ENCODE measurements at places on chromosomes 2 and 18.

DNA sequence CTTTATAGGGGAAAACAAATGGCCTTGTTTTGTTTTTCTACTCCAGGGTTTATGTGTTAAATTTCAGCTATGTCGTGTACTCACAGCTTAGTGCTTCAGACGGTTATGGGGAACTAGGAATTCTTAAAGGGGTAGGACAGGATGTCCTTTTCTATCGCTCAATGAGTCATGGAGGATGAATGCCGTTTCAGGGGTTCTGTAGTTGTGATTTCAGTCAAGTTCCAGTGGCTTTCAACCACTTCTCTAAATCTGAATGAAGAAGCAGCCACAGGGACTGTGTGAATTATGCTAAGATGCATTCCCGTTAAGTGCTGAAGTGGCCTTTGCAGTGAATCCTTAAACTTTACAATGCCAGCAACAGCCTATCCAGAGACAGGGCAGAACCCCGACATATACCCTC lies 1231.7 kb upstream of the ZEB2 start:
- no peak for DNase-seq

- no peak for DNase-seq
Measured at GRCh38 chr2:150011161-150011730, 423.7 kb upstream of the MMADHC start.

- DNase-seq, result no peak
Measured at GRCh38 chr2:15780234-15780633, 160.1 kb upstream of the MYCN start.

GRCh38 chr2:217471319-217471718 lies 531.5 kb downstream of the TNS1 start:
- DNase-seq, result no peak

DNA sequence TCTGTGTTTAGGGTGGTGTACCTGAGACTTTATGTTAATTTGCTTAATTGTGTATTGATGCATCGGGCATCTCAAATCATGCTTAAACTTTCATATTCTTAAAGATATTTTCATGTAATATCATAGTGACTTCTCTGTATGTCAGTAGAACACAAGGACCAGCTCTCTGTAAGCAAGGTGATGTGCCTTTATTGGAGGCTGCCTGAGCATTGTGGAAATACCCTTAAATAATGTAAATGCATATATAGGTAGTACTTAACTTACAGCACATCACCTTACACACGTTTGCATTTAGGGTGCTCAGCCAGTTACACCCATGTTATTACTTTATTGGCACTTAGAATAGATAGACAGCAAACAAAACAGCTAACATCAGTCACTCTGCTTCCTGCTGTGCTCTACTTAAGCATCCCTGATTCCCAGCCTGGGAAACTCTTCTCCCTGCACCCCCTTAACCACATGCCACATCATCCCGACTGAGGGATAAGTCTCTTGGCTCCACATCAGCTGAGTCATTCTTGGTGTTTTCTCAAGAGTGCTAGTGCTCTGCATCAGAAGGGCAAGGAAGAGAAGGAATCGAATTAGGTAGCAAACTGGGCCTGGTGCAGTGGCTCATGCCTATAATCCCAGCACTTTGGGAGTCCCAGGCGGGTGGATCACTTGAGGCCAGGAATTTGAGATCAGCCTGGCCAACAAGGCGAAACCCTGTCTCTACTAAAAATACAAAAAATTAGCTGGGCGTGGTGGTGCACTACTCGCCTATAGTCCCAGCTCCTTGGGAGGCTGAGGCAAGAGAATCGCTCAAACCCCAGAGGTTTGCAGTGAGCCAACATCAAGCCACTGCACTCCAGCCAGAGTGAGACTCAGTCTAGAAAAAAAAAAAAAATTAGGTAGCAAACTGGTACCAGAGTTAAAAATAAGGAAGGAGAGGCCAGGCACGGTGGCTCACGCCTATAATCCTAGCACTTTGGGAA lies 108.7 kb downstream of the MAP3K20 start:
- DNase-seq, result no peak

- no peak for DNase-seq
Measured at GRCh38 chr18:7177116-7177744, 53.7 kb upstream of the LRRC30 start.

DNA sequence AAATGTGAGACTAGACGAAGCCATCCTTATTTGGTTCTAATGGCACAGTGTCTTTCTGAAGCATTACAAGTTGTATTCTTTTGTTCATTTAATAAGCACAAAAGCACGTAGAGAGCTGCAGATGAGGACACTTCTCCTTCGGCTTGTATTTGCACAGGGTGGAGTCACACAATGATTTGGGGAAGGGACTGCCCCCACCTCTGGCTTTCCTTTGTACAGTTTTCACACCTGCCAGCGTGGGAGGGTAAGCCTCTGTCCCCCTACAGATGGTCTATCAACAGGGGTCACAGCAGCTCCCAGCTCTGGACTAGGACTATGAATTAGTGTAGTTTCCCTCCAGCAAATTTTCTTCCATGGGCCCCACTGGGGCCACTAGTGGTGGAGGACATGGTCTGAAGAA lies 108.2 kb upstream of the KLHL14 start:
- DNase-seq, result no peak

DNA sequence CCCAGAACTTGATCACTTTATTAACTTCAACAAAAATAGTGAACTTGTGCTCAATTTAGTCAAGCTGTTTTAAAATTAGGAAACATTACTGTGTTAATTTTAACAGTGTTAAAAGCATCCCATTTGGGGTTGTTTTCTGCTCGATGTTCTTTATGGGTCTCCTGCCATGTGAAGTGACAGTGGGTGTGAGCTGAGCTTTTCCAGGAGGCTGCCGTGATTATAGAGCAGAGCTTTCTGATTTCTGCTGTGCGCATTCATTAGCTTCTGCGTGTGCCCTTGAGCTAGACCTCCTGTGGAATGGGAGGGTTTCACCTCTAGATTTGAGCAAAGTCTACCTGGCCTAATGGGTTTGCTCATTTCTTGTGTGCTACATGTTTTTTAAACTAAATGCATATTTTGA lies 121.5 kb downstream of the WDSUB1 start:
- no peak for DNase-seq

GRCh38 chr2:217064234-217065011 lies 204.6 kb upstream of the TNP1 start:
- DNase-seq, result no peak

GRCh38 chr18:73741946-73742345 lies 405.7 kb downstream of the FBXO15 start:
- no peak for DNase-seq

DNA sequence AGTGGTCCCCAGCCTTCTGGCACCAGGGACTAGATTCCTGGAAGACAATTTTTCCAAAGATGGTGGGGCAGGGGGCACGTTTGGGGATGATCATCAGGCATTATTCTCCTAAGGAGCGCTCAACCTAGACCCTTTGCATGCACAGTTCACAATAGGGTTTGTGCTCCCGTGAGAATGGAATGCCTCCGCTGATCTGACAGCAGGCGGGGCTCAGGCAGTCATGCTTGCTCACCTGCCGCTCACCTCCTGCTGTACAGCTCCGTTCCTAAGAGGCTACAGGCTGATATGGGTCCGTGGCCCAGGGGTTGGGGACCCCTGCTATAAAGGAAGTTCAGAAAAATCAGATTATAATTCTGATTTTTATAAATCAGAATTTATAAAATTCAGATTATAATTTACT lies 22.3 kb upstream of the TYMS start:
- no peak for DNase-seq

- DNase-seq, result no peak
Measured at GRCh38 chr2:51812138-51812866, 780.4 kb upstream of the NRXN1 start.

DNA sequence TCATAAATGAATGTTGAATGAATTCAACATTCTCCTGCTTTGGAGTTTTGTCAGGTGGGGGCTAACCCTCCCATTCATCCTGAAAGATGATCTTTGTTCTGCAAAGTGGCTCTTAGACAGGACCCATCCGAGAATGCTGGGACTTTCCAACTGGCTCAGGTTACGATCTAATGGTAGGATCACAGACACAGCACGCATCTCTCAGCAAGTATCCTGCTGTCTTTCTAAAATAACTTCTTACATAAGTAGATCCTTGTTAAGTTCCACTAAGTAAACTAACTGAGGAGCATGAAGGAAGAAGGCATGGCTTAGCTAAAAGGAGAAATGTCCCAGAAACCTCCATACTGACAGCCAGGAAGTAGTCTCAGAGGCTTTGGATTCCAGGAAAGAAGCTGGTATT lies 23.7 kb downstream of the CYP27A1 start:
- DNase-seq, result no peak

GRCh38 chr2:130387071-130387400 lies 31.2 kb downstream of the PTPN18 start:
- no peak for DNase-seq

DNA sequence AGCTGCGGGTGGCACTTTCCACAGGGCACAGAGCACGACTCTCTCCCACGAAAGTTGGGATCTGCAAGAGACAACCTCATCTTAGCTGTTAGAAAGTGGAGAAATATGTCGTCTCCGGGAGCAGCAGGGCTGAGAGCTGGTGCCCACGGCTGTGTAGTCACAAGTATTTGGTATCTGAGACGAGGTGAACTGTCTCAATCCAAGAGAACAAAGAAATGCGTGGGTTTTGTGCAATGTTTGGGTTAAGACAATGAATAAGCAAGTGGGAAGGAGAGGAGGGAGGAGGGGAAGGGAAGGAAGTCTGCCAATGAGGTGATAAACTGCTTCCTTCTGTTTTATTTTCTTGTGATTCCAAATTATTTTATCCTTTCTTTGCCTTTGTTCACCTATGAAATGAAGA lies 18.0 kb downstream of the DYTN start:
- DNase-seq, result no peak

- DNase-seq, result no peak
Measured at GRCh38 chr2:100852999-100853908, 33.3 kb downstream of the NPAS2 start.

DNA sequence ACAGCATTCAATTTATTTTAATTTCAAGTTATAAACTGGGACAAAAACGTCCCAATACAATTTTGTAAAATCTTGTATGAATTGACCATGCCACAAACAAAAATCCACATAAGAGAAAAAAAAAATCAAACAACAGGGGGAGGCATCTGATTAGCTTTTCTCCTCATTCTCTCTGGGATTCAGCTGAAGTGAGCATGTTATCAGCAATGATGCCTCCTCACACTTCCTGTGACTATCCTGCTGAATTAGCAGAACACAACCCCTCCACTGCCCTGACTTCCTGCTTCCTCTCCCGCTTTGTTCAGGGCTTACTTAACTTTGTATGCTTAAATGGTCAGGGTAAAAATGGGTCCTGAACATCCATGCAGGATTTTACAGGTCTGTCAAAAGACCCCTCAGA lies 132.2 kb upstream of the ITGB6 start:
- no peak for DNase-seq

GRCh38 chr18:7575465-7576028 lies 8.4 kb downstream of the PTPRM start:
- DNase-seq, result no peak

DNA sequence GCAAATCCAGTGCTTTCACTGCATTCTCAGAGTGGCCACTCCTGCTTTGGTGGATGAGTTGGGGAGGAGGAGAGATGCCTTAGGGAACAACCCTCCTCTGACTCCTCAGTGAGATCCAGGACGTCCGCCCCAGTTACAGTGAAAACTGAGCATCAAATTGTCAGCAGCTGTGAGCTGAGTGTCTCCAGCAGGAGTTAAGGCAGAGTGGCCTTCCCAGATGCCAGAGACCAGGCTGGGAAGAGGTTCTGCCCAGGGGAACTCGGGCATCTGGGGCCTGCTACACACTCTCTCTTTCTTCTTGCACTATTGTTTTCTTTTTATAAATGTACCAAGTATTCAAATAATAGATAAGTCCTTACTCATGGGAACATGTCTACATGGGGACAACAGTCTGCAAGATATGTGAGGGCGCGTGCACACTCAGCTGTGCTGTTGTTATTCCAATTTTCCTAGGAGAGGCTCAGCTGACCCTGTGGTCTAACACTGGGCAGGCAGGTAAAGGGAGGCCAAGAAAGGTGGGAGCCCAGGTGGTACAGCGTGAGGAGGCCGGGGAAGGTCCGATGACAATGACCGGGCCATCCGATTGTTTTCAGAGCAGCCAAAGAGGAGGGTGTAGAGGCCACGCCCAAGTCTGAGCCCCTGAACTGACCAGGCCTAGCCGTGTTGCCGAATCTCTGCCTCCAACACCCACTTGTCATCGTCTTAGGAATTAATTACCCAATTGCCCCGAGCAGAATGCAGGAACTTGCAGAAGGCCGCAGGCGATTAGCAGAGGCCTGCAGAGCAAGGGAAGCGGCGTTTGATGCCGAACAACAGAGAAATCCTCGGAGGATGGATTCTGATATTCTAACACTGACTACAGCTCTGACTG lies 166.9 kb downstream of the ANAPC1 start:
- no peak for DNase-seq

- no peak for DNase-seq
Measured at GRCh38 chr2:100524331-100524730, 38.5 kb upstream of the PDCL3 start.

DNA sequence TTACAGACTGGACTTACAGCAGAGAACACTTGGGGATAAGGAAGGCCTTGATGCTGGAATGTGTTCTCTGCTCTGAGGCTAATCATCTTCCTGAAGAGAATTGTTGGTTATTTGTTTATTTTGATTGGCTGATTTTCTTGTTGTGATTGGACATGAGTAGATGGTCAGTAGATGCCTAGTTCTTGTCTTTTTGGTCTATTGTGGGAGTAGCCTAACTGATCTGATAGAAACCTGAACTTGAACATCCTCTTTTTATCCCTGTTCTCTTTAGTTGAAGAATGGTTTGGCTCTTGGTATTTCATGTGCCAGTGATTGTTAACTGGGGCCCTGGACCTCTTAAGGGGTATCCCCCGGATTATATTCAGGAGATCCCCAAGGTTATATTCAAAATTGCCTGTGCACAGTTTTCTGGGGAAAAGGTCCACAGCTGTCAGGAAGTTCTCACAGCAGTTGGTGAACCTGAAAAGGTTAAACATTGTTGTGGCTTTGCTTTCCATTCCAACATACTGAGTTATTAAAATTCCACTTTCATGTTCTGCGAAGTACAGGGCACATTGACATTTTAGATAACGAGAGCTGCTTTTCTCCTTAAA lies 13.6 kb downstream of the TWSG1 start:
- no peak for DNase-seq

DNA sequence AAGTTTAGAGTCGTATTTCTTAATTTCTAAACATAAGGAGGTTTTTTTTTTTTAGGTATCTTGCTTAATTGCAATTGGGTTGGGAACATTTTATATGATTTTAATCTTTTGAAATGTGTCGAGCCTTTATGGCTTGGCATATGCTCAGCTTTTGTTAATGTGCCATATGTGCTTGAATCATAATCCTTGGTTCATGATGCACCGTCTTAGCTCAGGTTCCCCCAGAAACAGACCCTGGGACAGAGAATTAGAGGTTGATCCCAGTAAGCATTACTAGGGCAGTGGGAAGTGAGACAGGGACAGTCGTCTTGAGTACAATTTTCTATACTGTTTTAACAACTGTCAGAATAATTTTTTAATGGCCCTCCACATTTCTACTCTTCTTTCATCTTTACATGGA lies 9.3 kb downstream of the CHCHD5 start:
- no peak for DNase-seq

- peak; percentile 54 for DNase-seq
Measured at GRCh38 chr2:38653715-38654527, 12.0 kb upstream of the GALM start.
